ENCODE measurements at places on chromosomes 2 and 18.
A peak's percentile ranks its signal among the peaks of the same experiment; 100 is the strongest.

DNA sequence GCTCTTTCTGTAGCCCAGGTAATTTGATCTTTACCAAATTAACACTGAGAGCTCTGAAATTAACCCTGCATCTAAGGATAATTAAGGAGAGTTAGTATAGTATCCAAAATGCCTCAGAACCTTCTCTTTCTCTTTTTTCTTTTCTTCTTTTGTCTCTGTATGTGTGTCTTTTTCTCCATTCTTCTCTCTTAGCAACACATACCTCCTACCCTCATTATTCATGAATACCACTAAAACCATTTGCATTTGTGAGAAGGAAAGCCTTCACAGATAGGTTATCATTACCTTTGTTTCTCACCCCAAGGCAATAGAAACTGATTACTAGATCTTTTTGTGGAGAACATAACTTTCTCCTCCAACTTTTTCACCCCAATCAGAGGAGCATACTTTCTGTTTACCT lies 376.5 kb upstream of the NXPH2 start:
- no peak for DNase-seq

- peak; percentile 16 for DNase-seq
Observed at GRCh38 chr2:165161510-165161909, 42.3 kb downstream of the SCN3A start.

DNA sequence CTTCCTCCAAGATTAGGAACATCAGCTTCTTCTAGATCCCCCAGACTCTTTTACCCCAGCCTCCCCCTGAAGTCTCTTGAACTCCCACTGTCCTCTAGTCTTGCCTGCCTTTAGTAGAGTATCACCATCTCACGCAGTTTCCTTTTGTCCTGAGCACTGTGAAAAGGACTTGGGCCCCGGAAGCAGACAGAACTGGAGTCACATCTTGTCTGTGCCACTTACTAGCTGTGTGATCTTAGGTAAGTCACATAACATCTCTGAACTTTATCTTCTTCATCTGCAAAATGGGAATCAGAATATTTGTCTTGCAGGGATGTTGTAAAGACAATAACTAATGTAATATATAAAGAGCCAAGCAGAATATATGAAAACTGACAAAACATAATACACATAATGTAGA lies 8.4 kb upstream of the TRABD2A start:
- DNase-seq: no peak

GRCh38 chr2:230578106-230578505 lies 134.5 kb upstream of the CAB39 start:
- no peak for DNase-seq

DNA sequence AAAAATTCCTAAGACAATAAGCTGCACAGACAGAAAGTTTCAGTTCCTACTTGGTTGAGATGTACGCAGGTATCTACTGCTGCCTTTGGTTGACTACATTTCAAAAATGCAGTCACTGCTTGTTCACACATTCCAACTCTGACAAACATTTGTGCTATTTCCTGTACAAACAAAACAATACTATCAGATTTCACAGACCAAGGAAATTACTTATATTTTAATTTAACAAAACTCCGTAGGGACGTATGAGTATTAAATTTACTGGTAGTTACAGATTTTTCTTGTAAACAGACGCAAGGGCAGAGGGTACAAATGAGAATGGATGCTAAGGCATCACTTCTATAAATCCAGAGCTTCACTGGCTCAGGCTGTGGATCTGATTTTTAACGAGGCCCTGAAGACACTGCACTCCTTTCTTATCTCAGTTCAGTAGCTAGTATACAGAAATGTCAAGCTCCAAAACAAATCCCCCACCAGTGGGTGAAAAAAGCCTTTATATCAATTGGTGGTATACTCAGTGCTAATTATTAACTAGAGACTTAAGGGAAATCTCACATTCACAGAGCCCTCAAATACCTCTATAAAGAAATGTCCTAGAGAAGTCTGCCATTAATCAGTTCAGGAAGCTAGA lies 31.7 kb upstream of the TTC32 start:
- DNase-seq: peak; percentile 82

DNA sequence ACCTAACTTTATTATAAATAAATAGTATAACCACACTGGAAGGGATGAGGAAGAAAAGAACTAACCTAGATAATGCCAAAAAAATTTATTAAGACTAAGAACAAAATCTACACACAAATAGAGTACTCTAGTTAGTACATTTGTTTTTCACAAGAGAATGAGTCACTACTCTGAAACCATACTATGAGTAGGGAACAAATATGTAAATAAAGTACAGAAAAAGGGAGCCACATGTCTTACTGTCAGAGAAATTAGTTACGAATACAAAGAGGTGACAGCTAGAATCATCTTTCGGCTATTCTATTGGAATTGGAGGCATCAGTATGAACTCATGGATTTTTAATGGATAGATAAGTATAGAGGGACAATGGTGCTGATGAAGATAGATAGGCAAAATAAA lies 150.5 kb downstream of the COPS8 start:
- no peak for DNase-seq

DNA sequence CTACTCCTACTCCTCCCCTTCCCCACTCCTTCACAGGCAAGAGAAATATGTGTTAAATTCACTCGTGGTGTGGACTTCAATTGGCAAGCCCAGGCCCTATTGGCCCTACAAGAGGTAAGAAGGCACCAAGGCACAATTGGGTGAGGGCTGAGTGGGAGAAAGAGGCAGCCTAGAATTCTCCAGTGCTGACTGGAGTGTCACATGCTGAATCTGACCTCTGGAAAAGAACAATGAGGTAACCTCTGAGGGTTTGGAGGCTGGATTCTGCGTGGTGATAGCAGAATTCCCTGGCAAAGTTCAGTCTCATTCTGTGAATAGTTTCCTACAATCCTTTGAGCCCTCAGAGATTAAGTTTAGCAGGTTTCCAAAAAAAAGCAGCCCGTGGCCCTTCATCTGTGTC lies 6.9 kb downstream of the CENPA start:
- no peak for DNase-seq

DNA sequence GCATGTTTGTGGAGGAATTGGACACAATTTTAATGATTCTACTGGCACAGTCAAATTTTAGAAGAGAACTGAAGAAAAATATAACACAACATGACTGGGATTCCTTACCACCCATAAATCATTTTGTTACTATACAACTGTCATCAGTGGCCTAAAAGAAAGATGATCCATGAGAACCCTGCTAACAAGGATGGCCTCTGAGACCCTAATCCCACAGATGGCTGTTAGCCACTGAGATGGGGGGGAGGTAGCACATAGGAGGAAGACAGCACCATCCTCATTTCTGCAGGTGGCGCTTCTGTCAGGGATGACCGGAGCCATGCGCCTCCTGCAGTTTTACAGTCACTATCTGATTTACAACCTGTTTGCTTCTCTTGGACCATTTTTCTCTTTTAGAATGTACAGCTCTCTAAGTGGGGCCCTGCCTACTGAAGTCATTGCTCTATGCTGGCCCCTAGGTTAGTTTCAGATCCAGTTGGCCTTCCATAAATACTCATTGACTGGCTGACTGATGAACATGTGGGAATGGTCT lies 279.8 kb downstream of the NAPG start:
- DNase-seq: no peak

DNA sequence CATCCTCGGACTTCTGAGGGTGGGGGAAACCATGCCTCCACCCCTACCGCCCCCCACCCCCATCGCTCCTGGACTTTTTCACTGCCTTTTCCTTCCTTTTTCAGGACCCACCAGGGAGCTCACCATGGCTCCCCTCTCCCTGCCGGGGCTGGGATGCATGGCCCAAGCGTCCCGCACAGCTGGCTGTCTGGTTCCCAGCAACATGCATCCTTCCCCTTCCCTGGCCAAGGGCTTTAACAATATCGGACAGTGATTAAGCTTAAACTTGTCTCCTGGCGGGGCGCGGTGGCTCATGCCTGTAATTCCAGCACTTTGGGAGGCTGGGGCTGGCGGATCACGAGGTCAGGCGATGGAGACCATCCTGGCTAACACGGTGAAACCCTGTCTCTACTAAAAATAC lies 44.1 kb downstream of the MRO start:
- no peak for DNase-seq

GRCh38 chr2:98614024-98614739 lies 5.8 kb downstream of the UNC50 start:
- no peak for DNase-seq

GRCh38 chr18:48694295-48694694 lies 155.5 kb downstream of the CTIF start:
- no peak for DNase-seq

GRCh38 chr2:240292619-240293525 lies 142.6 kb upstream of the GPC1 start:
- DNase-seq: no peak

GRCh38 chr2:180145163-180145562 lies 138.1 kb upstream of the CWC22 start:
- DNase-seq: no peak

GRCh38 chr2:215262303-215262702 lies 49.6 kb upstream of the ATIC start:
- DNase-seq: no peak

- DNase-seq: no peak
Observed at GRCh38 chr2:19739256-19739655, 162.5 kb downstream of the TTC32 start.

DNA sequence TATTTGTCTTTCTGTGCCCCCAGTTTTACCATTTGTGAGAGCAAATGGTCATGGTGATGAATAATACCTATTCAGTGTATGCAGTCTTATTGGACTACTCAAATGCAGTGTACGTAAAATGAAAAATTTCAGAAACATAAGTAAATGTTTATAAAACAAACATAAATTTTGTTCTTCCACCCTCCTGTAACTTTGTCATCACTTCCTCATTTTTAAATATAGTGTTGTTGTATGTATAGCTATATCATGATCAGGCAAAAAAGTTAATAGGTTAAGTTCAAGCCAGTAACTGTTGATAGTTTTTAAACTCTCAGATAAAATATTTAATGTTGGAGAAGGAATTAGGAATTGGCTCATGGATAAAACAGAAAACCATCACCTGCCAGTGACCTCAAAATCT lies 93.2 kb downstream of the KLF7 start:
- no peak for DNase-seq

- no peak for DNase-seq
Observed at GRCh38 chr2:79935771-79936657, 368.5 kb downstream of the LRRTM1 start.

DNA sequence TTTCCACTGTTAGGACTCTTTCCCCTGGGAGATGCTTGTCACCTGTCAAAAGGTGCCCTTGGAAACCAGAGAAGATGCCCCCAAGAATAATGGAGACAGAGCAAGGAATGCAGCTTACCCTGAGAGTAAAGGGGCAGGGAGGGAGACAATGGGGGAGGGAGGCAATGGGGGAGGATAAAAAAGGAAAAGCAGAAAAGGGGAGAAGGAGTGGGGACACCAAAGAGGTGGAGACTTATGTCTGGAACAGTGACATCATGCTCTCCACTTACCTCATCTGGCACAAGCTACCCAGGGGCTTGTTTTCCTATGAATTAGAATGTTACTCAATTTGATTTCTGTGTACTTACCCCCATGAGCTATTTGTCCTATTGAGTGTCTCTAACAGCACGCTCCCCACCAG lies 67.9 kb downstream of the MRO start:
- no peak for DNase-seq

DNA sequence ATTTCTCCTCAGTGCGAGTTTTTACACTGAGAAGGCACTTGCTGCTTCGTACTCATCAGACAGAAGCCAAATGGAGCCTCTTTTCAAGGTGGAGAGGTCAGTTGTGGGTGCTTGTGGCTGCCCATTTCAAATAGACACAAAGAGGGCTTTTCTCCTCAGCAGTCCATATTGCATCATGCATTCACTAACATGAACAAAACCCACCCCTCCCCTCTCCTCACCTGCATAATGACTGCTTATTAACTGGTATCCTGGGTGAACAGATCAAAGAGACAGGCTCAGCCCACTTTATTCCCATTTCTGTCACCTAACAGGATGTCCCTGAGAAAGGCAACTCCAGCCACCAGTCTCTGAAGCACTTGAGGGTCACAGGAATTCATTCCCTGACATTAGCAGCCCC lies 28.9 kb downstream of the KLF7 start:
- DNase-seq: no peak

- no peak for DNase-seq
Observed at GRCh38 chr2:53842891-53843290, 16.9 kb downstream of the GPR75 start.

- DNase-seq: no peak
Observed at GRCh38 chr2:16190446-16191270, 250.3 kb downstream of the MYCN start.

DNA sequence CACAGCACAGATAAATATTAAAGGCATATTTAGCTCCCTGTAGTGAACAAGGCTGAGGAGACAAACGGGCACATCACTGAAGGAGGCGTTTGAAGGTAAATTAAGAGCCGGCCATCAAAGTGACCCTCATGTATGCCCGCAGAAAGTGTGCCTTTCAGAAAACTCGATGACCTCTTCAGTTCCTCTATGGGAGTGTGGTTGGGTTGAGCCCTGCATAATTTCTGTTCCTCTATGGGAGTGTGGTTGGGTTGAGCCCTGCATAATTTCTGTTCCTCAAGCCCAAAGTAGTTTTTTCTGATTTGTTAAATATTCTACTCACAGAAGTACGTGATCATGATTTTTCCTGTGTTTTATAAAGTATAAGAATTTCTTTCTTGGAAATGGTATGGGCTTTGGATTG lies 568.5 kb downstream of the TSN start:
- DNase-seq: no peak

DNA sequence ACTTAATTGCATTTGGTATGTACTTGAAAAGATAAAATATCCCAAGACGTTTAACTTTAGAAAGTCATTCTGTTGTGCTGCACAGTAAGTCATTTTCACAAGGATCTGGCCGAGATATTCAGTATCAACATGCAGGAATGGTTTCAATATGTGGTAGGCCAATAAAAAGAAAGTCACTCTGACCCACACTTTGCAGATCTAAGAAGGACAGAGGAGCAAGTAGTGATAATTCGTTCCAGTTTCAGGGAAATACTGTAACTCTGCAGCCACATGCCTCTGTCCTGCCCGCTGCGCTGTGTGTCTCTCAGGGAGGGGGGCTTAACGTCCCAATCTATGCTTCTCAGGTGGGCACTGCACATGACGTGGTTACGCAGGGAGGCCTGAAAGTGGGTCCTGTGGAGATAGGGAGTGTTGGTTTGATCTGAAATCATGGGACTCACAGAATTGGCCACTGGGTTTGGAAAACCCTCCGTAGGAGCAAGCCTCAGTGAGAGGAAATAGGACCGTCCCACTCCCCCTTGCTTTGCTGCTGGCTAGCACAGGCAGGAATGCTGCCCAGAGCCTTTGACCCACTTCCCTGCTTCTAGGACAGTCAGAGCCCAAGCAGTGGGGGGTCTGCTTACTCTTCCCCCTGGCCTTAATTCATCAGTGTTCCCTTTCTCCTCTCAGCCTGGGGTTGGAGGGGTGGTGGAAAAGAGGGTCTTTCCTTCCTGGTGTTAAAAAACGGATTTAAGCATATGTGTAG lies 314.7 kb upstream of the SPRED2 start:
- DNase-seq: no peak

DNA sequence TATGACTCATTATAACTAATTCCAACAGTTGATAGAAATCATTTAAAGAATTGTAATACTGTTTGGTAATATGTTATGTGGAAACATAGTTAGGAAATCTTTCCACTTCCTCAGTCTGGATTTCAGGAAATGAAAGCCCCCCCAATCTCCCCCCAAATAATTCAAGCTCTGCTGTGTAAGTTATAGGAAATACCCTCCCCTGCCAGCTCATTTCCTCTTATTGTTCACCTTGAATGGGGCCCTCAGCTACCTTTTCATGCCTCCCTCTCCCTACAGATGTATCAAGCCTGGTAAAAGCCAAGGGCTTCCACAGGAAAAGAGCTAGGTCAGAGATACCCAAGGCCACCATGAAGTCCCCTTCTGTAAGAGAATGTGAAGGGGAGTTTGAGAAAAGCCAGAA lies 155.5 kb downstream of the CNTNAP5 start:
- no peak for DNase-seq
